ENCODE measurements at places on chromosomes 6 and 20. TPM values are rescaled to one million over a fixed set of nuclear protein-coding genes. Genes with fewer than 3 reads are reported as not detected.

DNA sequence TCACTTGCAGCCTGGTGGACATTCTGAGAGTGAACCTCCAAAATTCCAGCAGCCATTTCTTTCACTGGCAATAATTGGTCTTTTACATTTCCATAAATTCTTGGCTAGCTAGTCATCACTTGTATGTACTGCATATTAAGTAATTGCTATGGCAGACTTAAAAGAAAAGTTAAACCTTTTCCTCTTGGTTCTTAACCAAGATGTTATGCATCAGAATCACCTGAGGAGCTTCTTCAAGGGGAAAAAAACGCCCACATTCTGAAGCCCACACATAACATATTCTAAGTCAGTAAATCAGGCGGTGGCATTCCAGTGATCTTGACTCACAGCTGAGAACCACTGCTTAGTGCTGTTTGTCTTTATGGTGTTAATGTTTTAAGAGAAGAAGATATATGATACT, 37.0 kb downstream of the CDC40 start:
- peak; percentile 57 for DNase-seq
- H3K4me1 ChIP-seq, result peaks cover 6% of the 10 kb centered on the region
- H3K4me3 ChIP-seq, result no peak overlapping the region
- H3K27ac ChIP-seq, result no peak overlapping the region

DNA sequence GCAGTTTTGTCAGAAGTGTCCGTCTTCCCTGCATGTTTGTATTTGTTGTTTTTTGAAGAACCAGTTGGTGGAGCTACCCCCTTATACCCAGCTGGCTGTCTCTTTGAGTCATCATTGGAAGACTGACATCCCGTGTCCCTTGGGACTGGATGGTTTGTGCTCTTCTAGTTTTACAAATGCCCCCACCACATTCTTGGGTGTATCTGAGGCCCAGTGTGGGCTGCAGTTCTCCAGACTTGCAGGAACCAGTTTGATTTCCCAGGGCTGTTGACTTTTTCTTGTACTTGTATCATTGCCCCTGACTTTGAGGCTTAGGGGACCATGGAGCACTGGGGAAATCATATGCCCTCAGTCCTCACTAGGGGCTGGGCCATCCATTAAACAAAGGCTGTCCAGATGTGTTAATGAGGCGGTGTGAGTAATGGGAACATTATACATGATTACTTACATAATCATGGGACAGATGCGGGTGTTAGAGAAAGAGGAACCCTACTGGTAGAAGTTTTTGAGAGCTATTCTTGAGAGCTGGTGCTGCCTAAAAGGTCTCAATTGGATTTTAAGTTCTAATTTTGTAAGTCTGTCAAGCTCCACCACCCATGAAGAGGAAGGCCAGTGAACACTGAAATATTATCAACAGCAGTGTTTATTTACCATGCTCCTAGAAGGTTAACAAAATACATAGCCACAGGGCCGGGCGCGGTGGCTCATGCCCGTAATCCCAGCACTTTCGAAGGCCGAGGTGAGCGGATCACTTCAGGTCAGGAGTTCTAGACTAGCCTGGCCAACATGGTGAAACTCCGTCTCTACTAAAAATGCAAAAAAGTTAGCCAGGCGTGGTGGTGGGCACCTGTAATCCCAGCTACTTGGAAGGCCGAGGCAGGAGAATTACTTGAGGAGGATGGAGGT, 8.5 kb downstream of the JARID2 start:
- peaks cover 13% of the 10 kb centered on the region for H3K4me1 ChIP-seq
- H3K4me3 ChIP-seq, result no peak overlapping the region
- DNase-seq, result no peak
- H3K27ac ChIP-seq, result no peak overlapping the region
- no peaks in the 10 kb centered on the region for H3K27me3 ChIP-seq

LY6G6D gene
- not detected for total RNA-seq

- H3K4me3 ChIP-seq, result no peak overlapping the region
- no peaks in the 10 kb centered on the region for H3K27me3 ChIP-seq
- no peak for DNase-seq
- no peak overlapping the region for H3K27ac ChIP-seq
Observed at GRCh38 chr6:161189891-161190290, 84.0 kb downstream of the AGPAT4 start.

GRCh38 chr6:113288409-113288808, 568.7 kb upstream of the MARCKS start:
- no peaks in the 10 kb centered on the region for H3K4me1 ChIP-seq
- no peak for DNase-seq
- H3K27me3 ChIP-seq, result no peaks in the 10 kb centered on the region
- no peaks in the 10 kb centered on the region for H3K36me3 ChIP-seq
- no peak overlapping the region for H3K27ac ChIP-seq
- H3K4me3 ChIP-seq, result no peak overlapping the region

CAGE1 gene
- 0.30 TPM for total RNA-seq

DNA sequence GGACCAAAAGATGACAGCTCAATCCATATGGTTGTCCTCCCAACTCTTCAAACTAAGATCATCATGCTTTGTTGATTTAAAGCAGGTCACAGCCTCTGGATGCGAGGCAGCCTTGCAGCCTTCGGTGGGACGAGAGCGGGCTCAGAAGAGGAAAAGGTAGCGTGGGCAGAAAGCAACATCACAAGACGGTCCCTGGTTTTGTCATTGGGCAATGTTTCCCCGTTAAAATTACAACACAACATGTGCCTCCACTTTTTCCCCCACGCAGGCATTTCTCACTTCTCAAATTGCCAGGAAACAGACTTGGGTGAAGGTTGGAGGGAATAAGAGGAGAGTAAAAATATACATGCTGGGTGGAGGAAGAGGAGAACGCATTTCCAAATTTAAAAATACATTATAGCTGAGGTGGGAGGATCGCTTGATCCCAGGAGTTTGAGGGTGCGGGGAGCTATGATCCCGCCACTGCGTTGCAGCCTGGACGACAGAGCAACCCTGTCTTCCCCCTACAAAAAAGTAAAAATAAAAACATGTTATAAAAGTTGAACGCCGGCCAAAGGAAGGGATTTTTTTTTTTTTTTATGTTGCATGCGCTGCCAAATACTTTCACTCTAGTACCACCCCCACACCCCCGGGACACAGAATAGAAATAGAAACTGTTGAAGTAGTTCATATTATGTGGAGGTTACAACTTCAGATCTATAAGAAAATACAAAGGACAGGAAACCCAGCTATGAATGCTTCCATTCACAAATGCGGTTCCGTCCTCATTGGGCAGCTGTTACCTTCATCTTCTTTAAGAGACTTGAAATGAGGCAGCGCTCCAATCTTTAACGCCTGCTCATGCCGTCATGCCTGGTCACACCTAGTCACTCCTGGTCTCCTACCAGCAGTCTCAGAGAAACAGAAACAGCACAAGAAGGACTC, 13.9 kb upstream of the NAA20 start:
- no peaks in the 10 kb centered on the region for H3K4me1 ChIP-seq
- no peak for DNase-seq
- H3K27me3 ChIP-seq, result no peaks in the 10 kb centered on the region

DNA sequence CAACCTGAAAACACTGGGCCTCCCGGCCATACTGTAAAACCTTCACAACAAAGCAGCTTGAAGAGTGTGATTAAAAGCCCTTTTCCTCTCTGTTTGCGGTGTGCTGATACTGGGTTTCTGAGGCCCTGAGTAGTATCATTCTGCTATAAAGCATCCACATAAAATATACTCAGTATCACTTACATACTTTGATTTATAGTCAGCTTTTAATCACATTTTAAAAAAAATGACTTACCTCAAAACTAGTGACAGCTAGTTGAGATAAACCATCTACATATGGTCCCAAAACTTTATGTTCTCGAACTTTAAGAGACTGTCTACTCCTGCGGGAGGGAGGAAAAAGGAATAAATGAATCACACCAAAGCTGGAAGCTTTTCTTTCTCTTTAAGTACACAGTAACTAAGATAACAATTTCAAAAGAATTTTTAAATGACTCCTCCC, 135.7 kb downstream of the KIF13A start:
- peak; percentile 81 for DNase-seq
- no peaks in the 10 kb centered on the region for H3K27me3 ChIP-seq
- H3K4me1 ChIP-seq, result peaks cover 18% of the 10 kb centered on the region
- peaks cover 3% of the 10 kb centered on the region for H3K36me3 ChIP-seq
- H3K4me3 ChIP-seq, result no peak overlapping the region

HSPA1A gene
- total RNA-seq, result 52.7 TPM

- no peak overlapping the region for H3K4me3 ChIP-seq
- no peaks in the 10 kb centered on the region for H3K4me1 ChIP-seq
- peaks cover 23% of the 10 kb centered on the region for H3K36me3 ChIP-seq
- no peak overlapping the region for H3K27ac ChIP-seq
- DNase-seq, result peak; percentile 26
- no peaks in the 10 kb centered on the region for H3K27me3 ChIP-seq
Observed at GRCh38 chr6:157873735-157874344, 50.8 kb downstream of the SNX9 start.

- H3K36me3 ChIP-seq, result no peaks in the 10 kb centered on the region
- H3K27me3 ChIP-seq, result no peaks in the 10 kb centered on the region
- peaks cover 15% of the 10 kb centered on the region for H3K4me1 ChIP-seq
- H3K27ac ChIP-seq, result peak overlapping the region; percentile 62
- H3K4me3 ChIP-seq, result no peak overlapping the region
Observed at GRCh38 chr6:155223646-155224451, 40.0 kb upstream of the CLDN20 start.
